Substantia nigra (tissue), 51 donors: ENCODE measurements at places on chromosomes 4 and X.

DNA sequence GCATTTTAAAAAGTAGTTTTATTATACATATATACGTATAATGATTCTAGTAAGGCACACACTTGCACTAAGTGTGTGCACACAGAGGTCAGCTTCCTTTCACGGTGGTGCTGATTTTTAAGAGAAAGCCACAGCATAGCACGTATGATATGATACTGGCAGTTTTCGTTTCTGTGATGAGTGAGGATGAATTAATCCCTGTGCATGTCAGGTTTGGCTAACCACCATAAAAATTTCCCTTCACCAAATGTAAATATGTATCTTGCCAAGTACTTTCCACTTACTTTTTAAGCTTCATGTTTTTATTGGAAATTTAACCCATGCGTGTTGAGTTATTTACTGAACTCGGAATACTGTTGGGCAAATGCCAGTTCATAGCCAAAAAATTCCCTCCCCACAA is 84.6 kb downstream of the SYNPO2 start:
- no peak for DNase-seq

DNA sequence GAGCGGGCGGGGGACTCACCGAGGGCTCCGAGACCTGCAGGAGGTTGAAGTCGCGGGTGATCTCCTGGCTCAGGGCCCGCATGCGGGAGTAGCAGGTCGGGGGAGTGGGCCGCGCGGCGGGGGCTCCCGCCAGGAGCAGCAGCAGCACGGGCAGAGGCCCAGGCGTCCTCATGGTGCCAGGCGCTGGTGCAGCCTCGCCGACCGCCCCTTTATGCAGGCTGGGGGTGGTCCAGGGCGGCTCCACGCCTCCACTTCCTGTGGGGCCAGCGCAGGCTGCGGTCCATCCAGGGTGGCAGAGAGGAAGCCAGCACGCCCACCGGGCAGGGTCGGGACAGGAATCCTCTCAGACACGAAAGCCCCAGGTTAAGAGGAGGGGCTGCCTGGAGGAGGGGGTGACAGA is at the start of gene CYTL1:
Gene CYTL1 (minus strand): TSS at position 185 of the 400 bp plus-strand sequence. CDS start 13 bp downstream, at position 172.
- no peak for DNase-seq

DNA sequence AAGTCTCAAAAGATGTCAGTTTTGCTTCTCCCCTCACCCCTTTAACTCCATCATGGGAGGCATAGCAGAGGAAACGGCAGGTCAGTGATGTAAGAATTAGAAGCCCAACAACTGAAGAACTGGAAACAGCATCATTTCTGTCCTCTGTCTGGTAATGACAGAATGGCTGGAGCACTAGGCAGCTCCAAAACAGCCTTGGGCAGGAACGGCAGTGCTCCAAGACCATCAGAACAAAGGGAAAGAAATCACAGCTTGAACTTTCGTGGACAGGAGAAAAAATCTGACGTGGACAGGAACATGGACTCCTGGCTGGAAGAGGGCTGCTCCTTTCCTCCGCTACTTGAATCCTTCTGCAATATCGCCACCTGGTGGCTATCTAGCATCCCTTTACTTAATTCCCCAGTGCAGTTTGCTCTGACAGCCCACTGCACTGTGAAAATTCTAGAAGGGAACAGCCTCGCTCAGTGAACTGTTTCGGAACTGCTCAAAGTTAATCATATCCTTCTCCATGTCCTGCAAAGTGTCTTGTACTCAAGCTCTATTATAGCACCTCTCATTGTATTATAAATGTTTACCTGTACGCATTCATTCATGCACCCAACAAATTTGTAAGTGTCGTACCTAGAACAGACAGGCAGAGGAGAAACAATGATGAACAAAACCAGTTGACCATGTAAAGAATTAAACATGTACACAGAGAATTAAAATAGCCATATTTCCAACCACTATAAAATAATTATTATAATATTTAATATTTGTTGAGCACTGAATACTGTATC is 20.4 kb downstream of the SLC25A53 start:
- peak; percentile 39 for DNase-seq

DNA sequence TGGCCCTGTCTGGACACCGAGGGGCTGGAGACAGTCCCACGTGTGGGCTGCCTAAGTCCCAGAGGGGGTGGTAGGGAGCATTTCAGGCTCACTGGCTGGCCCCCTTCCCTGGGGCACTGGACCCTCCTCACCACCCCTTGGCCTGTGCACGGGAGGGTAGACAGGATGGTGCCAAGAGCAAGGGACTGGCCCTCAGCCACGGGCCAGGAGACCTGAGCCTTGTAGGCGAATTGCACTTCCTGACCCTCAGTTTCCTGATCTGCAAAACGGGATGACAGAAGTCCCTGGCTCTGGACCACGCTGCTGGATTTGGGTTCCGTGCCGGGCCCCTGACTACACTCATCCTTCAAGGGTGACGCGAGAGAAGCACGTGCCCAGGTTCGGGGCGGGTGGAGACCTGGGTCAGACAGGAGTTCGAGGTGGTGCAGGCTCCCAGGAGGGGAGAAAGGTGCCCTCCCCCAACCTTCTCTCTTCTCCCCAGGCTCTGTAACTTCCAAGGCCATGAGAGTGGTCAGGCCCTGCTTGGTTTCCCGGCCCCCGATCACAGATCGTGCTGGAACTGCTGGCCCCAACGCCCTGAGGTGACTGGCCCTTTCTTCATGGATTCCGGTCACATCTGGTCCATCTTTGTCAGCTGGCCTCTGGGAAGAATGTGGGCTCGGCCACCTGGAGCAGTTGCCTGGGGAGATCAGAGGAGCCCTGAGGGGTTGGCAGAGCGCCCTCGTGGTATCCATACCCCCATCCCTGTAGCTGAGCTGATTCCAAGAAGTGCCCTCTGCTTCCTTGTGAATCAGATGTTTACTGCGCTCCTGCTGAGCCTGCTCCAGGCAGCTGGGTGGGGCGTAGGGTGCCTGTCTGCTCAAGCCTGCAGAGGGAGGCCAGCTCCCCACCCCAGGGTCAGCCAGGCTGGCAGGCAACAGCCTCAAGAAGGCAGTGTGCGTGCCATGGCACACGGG is 3.3 kb downstream of the SH3BP2 start:
- no peak for DNase-seq

DNA sequence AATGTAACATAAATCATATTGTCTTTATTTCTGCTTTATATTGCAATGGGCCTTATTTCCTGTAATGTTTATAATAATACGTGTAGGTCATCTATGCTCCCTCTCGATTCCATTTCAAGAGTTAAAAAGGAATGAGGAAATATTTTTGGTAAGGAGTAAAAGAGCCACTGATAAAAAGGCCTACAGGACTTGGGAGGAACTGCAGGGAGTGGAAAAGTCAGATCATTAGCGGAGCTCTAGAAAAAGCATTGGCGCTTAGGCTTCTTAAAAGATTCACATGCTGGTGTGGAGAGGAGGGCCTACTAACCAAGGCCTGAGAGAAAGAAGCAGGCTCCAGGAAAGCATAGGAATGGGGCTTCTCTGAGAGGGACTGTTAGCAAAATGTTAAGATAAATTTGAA is 82.9 kb upstream of the PNPLA4 start:
- no peak for DNase-seq

DNA sequence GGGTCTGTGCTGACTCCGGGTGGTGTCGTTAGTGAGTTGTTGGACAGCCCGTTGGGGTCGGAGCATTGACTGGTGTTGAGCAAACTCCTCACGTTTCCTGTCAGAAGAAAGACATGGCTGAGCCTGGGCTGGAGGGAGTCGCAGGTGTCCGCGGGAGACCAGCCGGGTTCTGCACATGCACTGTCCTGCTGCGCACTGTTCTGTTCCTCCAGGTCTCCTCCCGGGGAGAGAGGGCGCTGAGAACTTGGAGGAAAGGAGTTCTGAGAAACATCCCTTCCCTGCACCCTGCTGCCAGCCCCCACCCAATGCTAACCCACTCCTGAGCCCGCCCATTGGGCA is 1.1 kb downstream of the ZNF141 start:
- no peak for DNase-seq

DNA sequence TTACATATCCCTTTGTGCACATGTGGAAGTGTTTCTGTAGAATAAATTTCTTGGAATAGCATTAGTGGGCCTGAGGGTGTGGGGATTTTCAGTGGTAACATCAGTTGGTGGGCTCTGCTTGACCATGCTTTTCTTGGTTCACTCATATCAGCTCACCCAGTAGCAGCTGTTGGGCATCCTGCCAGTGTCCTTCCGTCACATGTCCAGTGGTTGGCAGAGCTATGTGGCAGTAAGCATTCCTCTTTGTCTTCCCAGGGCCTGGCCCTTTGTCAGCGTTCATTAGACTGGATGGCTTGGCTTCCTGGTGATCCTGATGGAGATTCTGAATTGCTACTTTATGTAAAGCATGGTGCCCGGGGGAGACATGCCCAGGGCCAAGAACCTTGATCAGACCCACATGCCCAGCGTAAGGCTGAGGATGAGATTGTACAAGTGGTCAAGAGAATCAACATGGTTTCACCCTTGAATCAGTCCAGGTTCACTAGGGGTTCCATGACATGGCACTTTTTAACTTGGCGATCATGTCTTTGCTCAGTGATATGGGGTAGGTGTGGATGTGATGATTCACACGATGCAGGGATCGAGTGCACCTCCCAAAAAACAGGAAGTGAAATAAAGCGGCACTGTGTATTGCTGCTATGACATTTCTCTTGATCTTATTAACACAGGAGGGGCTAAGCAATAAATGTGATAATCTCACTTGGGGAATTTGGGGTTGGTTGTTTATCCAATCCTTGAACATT is 72.1 kb upstream of the IGFBP7 start:
- peak; percentile 79 for DNase-seq

- DNase-seq: no peak
Observed at GRCh38 chr4:14769993-14770392, 232.3 kb upstream of the CPEB2 start.

DNA sequence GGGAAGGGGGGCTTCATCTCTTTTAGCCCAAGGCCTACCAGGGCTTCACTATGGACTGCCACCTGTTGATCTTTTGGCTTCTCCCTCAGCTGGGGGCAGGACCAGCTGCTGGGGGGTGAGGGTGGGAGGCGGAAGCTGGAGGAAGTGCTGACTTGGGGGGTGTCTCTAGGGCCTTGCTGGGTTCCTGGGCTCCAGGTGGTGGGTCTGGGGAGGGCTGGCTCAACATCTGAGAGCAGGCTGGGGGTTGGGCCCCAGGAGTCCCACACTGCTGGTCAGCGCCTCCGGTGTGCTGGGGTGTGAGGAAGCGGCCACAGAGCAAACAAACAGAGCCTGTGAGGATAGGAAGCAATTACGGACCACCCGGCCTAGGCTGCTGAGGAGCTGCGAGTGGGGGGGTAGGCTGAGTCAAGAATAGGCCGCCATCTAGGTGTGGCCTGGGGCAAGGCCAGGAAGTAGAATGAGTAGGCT is 85.7 kb downstream of the EFNB1 start:
- DNase-seq: no peak

- no peak for DNase-seq
Observed at GRCh38 chrX:7263330-7263729, 115.4 kb upstream of the PUDP start.

- DNase-seq: no peak
Observed at GRCh38 chr4:9146967-9147366, 23.2 kb upstream of the FAM90A26 start.

GRCh38 chr4:152778656-152779512 is 646 bp downstream of the TIGD4 start:
- DNase-seq: peak; percentile 2

DNA sequence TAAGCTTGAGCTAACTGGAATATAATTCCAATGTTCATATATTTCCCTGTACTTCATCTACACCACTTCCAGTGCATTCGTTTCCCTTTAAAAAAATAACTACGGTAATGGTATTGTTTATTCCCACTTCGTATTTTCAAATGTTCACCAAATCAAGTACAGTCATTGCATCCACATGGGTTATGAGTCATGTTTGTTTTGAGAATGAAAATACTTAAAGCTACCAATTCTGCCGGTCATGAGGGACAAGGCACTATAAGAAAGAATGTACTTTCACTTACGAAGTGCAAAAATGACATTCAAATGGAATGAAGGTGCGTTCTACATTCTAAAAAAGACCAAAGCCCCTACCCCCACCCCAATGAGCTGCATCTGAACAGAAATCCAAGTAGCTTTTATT is 174.4 kb upstream of the FGF13 start:
- no peak for DNase-seq

- no peak for DNase-seq
Observed at GRCh38 chr4:30953799-30954198, 233.6 kb downstream of the PCDH7 start.

GRCh38 chr4:118400356-118400755 is 47.6 kb upstream of the PRSS12 start:
- no peak for DNase-seq

DNA sequence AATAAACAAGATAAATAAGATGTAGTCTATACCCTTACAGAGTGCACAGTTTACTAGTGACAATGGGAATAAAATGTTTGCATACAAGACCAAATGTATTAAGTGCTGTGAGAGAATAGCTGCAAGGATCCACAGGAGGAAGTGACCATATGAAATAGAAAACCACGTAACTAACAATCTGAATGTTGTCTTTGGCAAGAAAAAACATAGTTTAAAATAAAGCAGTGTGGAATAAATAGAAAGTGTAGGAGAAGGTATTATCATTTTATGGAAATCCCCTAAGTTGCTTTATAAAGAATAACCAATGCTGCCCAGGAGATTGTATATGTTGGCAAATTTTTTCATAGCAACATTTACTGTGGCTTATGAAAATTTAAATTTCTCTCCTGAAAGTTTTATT is 116.1 kb downstream of the PCDH7 start:
- DNase-seq: no peak

- no peak for DNase-seq
Observed at GRCh38 chr4:85807247-85807950, 332.4 kb downstream of the ARHGAP24 start.

DNA sequence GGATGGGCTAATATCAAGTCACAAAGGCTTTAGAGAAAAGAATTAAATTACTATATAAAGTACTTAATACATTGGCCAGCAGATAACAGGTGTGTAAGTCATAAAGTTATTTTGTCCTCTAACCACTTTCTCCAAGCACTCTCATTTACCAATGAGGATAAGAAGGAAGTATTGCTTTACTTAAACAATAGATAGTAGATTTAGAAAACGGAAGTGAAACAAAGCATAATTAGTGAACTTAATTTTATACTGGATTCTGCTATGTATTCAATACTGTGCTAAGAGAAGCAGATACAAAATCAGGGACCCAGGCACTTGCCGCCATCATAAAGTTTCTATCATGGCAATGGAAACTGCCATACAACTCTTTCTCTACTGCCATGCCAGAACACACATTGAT is 24.0 kb downstream of the AFM start:
- no peak for DNase-seq

GRCh38 chr4:128796934-128797333 is 12.6 kb upstream of the JADE1 start:
- no peak for DNase-seq

DNA sequence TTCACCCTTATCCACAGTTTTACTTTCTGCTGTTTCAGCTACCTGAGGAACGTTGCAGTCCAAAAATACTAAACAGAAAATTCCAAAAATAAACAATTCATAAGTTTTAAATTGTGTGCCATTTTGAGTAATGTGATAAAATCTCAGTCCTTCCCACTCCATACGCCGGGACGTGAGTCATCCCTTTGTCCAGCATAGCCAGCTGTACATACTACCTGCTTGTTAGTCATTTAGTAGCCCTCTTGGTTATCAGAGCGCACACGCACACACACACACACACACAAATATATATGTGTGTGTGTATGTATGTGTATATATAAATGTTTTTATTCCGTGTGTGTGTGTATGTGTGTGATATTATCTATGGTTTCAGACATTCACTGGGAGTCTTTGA is 4.8 kb upstream of the CCSER1 start:
- no peak for DNase-seq
